ENCODE measurements at places on chromosomes 11 and 22. TPM values are rescaled to one million over a fixed set of nuclear protein-coding genes. Genes with fewer than 3 reads are reported as not detected.

- DNase-seq, result no peak
Observed at GRCh38 chr11:19786644-19787043, 74.0 kb downstream of the NAV2 start.

DNA sequence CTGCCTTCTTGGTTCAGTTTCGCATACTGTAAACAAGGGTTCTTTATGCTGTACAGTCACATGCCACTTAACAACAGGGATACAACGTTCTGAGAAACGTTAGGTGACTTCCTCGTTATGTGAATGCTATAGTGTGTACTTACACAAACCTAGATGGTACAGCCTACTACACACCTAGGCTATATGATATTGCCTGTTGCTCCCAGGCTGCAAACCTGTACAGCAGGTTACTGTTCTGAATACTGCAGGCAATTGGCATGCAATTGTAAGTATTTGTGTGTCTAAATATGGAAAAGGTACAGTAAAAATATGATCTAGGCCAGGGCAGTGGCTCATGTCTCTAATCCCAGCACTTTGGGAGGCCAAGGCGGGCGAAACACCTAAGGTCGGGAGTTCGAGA, 85.7 kb upstream of the PRDM11 start:
- DNase-seq, result no peak

GRCh38 chr11:78921509-78921908, 346.8 kb upstream of the NARS2 start:
- no peak for DNase-seq

RFPL2 gene
- total RNA-seq, result not detected

OR8B12 gene
- total RNA-seq, result not detected
